ENCODE measurements at places on chromosomes 6 and 20.

- DNase-seq: no peak
Observed at GRCh38 chr6:106502559-106502958, 126.7 kb downstream of the RTN4IP1 start.

DNA sequence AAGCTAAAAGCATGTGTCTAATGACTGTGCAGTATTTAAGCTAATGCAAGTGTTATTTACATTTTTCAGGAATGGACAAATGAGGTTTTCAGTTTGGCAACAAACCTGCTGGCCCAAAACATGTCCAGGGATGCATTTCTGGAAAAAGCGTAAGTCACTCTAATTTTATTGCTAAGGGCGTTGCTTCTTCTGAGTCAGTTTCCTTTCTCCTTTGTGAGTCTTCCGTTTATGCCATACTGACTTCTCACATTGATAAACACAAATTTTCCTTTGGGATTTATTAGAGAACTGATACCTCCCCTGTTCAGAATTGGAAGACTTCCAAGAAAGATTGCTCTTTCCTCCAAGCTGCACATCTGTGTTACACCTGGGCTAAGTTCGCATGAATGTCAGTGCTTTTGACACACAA, 422.9 kb upstream of the PLCB4 start:
- DNase-seq: no peak

DNA sequence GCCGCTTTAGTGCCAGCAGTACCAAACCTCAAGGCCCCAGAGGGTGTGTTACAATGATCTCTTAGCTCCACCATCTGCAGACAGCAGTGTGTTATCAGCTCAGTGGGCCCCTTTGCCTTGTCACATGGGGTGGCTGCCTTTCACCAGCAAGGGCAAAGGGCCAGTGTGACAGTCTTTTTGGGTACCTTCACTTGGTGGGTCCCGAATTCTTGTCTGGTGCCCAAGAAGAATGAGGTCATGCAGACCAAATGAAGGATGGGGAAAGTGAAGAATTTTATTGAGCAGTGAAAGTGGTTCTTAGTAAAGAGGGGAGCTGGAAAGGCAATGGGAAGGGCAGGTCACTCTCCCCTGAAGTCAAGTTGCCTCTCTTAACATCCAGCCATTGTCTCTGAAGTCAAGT, 2.9 kb upstream of the SMIM28 start:
- DNase-seq: no peak

DNA sequence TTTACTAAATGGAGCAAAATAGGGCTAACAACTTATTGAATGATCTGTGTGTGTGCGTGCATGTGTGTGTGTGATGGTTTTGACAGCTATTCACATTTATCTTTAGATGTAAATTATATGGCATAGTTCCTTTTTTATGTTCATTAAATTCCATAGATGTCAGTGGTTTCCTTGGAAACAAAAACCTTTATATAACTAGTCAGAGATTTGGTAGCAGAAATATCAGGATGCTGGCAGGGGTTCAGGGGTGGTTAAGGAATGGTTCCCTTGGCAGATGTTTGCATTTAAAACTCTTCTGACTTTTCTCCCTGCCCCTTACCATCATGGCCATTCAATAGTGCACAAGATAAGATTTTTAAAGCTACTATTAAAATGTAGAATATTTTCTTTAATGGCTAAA, 256.6 kb downstream of the PLCB1 start:
- no peak for DNase-seq

- DNase-seq: no peak
Observed at GRCh38 chr20:51379601-51380341, 162.7 kb downstream of the NFATC2 start.

GRCh38 chr6:125102411-125102810, 51.2 kb upstream of the TPD52L1 start:
- DNase-seq: no peak

- DNase-seq: no peak
Observed at GRCh38 chr20:44728801-44729443, 13.8 kb downstream of the CCN5 start.

DNA sequence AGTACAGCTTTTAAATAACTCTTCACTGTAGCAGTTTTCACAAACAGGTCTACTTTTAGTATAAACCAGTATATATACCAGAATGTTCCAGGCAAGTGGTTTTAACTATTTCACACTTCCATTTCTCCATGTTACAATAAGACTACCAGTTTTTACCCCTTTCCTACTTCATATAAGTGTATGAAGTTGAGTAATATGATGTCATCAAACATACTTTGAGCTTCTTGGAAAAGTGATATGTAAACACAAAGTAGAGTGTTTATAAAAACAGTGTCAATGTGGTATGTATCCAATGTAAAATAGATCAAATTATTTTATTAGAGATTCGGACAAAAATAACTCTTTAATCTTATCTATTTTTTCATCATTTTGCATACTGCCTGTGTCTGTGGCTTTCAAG, 2.5 kb upstream of the PAQR8 start:
- DNase-seq: no peak

DNA sequence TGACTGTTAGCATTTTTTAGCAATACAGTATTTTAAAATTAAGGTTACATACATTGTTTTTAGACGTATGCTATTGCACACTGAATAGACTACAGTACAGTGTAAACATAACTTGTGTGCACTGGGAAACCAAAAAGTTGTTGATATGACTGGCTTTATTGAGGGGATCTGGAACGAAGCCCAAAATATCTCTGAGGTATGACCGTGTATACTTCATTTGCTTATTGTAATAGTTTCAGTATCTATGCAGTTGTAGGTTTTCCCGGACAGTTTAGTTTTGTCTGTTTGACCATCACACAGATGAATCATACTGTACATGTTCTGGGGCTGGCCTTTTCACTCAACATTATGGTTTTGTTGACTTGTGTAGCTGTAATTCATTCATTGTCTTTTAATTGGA, 6.9 kb upstream of the ZBTB12 start:
- no peak for DNase-seq

GRCh38 chr6:49087369-49087768, 375.7 kb downstream of the MMUT start:
- DNase-seq: no peak

GRCh38 chr6:57162028-57162427, 10.1 kb upstream of the BAG2 start:
- DNase-seq: no peak

DNA sequence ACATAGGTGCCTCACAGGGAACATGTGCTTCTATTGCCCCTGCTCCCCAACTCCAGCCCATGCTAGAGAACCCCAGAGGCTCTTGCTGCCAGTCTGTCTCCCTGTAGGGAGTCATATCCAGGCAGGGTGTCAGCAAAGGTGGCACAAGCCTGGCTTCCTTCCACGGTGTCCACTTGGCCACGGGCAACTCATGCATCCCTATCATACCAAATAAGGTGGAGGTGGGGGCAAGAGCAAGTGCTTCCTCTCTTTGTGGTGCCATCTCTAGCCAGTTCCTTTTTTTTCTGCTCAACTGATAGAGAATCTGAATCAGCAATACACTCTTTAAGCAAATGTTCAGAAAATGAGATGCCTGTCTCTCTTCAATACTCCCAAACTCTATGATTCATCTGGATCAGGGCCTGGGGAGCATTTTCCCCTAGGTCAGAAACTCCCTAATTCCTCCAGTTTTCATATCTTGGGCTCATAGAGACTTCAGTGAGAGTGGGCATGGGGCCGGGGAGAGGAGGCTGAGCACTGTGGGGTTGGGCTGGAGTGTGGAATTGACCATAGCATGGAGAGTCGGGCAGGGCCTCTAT, 105.1 kb upstream of the GPR6 start:
- no peak for DNase-seq

DNA sequence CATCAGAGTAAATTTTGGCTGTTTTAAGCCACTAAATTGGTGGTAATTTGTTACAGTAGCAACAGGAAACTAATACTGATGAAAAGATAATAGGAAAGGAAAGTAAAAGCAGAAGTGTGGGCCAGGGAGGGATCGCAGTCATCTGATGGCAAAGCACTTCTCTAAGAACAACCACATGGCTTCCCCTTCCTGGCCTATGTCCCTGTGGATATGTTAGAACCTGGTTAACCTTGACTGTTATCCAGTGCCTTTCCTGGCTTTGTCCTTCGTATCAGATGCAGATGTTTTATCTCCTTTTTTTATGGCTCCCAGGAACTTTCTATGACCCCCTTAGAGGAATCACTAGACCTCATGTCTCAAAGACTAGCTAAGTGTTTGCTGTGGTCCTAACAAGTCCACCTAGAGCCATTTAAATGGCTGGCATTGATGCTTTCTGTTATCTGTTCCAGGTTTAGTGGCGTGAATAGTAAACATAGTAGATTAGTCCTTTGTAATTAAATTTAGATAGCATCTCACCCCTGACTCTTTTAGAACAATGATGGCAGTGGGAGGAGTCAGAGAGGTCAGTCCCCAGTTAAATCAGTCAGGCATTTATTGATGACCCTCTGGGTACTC, 79.2 kb upstream of the PHACTR2 start:
- DNase-seq: no peak

DNA sequence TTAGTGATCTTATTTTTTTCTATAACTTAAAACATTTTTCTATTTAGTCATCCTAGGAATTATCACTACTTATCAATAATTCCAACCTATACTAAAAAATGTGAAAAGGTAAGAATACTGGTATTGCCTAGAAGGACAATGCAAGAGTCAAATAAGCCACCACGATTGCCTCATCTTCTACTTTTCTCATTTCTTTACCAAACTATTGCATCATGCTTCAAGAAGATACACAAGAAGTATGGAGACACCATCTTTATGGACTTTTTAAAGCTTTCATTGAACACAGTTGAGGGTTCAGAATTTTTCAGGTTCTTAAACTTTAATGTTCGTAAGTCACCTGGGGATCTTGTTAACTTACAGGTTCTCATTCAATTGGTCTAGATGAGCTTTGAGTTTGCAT, 25.9 kb downstream of the ELOVL2 start:
- DNase-seq: no peak

DNA sequence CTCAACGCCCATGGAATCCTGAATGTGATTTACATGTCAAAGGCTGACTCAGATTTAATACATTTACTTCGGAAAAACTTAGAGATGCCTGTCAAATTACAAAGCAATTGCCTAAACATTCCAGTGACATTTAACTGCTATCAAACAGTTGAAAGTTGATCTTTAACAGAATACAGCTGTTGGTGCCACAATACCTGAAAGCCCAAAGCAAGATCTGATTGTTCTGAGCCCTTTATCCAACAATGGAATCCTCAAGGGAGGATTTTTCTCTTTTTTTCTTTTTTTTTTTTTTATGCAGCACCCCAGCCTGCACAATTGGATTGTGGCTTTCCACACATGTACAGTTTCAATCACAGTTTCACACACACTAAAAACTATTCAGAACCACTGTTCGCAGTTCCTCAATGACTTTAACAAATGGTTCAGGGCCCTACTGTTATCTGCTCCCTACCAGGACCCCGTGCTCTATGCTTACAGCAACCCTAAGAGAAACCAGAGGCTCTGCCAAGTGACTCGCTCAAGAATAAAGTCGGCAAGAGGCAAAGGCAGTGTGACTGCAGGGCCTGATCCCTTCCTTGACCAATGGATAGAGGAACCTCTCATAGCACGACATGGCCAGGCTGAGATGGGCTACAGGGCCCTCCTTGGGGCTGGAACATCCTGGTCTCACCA, 33.3 kb downstream of the EPB41L2 start:
- no peak for DNase-seq

GRCh38 chr20:47785854-47786764, 828 bp upstream of the SULF2 start:
- no peak for DNase-seq

DNA sequence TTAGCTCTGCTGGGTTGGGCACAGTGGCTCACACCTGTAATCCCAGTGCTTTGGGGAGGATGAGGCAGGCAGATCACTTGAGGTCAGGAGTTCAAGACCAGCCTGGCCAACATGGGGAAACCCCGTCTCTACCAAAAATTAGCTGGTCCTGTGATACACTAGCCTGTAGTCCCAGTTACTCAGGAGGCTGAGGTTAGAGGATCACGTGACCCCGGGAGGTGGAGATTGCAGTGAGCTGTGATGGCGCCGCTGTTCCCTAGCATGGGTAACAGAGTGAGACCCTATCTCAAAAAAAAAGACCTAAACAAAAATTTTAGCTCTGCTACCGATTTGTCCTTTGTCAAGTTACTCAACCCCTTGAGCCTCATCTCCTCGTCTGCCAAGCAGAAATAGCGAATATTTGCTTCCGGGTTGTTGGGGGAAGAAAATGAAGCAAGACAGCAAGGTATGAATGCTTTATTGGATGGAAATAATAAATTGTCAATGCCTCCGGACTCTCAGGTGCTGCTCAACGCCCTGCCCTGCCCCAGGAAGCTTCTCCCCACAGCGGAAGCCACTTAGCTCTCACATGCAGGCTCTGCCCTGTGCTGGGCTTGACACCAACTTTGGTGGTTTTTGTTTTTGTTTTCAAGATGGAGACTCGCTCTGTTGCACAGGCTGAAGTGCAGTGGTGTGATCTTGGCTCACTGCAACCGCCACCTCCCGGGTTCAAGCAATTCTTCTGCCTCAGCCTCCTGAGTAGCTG, 24.9 kb upstream of the ITCH start:
- no peak for DNase-seq

DNA sequence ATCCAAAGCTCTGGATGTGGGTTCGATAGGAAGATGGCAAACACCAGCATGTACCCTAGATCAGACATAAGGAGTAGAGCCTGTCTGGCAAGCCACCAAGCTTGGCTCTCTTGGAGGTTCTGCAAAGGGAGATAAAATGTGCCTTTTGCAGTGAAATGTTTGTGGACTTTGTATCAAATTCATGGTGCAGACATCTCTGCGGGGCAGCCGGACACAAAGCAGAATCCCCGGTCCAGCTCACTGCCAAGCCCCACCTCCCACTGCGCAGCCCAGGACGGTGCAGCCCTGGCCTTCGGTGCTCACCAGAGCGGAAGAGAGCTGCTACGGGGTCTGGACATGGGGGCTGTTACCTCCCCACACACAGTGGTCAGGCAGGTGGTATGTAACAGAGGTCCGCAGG, 333.6 kb upstream of the JARID2 start:
- DNase-seq: no peak

GRCh38 chr6:168374541-168375071, 55.0 kb upstream of the DACT2 start:
- DNase-seq: no peak

- DNase-seq: peak; percentile 66
Observed at GRCh38 chr6:53484476-53485280, 60.2 kb downstream of the GCLC start.

DNA sequence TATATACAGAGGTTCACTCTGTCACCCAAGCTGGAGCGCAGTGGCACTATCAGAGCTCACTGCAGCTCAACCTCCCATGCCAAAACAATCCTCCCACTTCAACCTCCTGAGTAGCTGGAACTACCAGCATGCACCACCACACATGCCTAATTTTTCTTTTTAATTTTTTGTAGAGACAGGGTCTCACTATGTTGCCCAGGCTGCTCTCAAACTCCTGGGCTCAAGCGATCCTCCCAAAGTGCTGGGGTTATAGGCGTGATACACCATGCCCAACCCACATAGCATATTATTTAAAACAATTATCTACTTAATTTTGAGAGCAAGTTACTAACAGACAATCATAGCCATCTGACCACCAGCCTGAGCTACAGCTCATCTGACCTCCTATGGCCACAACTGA, 459.9 kb upstream of the JARID2 start:
- no peak for DNase-seq

DNA sequence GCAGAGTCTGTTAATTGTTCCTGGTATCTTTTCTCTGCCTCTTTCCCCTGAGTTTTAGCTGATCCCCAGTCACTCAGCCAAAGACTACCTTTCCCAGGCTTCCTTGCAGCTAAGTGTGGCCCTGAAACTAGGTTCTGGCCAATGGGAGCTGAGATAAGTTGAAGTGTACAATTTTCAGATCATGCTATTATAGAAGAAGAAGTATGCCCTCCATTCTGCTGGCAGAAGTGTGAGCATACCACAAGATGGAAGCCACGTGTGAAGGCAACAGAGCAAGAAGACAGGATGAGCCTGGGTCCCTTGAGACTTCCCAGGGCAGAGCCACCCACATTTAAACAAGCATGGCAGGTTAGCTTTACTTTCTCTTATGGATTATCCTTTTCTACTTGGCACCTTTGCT, 273.2 kb downstream of the HIVEP2 start:
- DNase-seq: no peak

All from stimulated activated CD4-positive, alpha-beta T cell treated with anti-CD3 and anti-CD28 coated beads, Interleukin-4, amount 100 ng/mL, for 4 hours (primary cell).